ENCODE measurements at places on chromosomes 4 and X.
A peak's percentile ranks its signal among the peaks of the same experiment; 100 is the strongest.

GRCh38 chrX:140724736-140725135, 15.2 kb downstream of the LINC00632 start:
- DNase-seq = no peak

- no peak for DNase-seq
These were observed 18.7 kb downstream of the KDM6A start for GRCh38 chrX:44891642-44892041.

GRCh38 chrX:107506596-107507031, 57.2 kb downstream of the FRMPD3 start:
- DNase-seq = no peak

DNA sequence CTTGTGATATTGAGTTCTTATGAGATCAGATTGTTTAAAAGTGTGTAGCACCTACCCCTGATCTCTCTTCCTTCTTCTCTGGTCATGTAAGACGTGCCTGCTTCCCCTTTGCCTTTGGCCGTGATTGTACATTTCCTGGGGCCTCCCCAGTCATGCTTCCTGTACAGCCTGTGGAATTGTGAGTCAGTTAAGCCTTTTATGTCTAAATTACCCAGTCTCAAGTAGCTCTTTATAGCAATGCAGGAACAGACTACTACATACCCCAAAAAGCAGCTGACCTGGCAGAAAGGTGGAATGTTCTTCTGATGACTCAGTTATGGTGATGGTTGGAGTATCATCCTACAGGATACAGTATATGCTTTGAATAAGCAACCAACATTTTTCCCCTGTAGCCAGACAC, 11.4 kb upstream of the MCUB start:
- peak; percentile 65 for DNase-seq

DNA sequence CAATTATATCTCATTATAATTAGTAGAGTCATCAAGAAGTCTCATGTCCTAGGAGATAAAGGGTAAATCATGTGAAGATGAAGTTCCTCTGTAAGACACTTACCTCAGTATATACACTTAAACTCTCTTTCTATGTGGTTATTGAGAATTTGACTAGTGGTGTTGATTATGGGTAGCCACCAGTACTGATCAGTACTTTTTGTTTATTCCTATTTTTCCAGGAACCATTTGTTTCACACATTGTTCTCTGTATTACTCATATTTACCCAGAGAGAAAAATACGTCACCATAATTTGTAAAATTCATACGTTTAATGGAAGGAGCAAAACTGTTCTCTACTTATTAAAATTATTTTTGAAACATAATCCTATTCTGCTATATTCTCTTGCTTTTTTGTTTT, 55.8 kb upstream of the PRDM8 start:
- peak; percentile 4 for DNase-seq

DNA sequence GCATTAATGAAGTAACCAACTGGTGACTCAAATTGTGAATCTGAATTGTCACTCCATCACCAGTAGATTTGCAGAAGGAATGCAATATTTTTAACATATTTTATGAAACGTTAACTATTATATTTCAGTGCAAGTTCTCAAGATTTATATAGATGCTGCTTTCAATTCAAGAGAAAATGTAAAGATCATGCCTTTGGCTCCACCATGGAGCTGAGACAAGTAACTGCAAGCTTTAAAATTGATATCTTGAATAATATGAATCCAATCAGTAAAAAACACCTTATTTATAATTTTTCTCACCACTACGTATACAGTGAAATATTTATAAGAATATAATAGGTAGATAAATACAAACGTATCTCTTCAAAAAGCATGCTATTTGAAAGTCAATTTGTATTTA, 27.8 kb upstream of the GALNTL6 start:
- DNase-seq = no peak

DNA sequence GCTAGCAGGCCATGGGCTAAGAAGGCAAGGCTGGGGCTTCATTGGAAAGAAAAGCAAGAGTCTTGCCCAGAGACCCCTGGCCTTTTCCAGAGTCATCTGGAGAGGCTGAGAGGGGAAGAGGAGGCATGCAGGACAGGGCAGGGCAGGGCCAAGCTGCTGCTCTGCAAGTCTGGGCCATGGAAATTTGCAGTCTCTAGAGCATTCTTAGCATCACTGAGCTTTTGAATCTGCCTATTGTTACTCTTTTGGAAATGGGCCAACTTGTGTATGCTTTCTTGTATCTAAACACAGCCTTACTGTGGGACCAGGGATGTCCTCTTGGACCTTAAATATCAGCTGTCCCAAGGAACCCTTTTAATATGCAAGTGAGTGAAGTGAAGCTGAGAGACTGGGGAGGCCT, 560.5 kb downstream of the MID1IP1 start:
- no peak for DNase-seq

- DNase-seq = no peak
These were observed 34.2 kb downstream of the FAM193A start for GRCh38 chr4:2570551-2571222.

GRCh38 chr4:14566518-14566917, 435.8 kb upstream of the CPEB2 start:
- DNase-seq = peak; percentile 81

DNA sequence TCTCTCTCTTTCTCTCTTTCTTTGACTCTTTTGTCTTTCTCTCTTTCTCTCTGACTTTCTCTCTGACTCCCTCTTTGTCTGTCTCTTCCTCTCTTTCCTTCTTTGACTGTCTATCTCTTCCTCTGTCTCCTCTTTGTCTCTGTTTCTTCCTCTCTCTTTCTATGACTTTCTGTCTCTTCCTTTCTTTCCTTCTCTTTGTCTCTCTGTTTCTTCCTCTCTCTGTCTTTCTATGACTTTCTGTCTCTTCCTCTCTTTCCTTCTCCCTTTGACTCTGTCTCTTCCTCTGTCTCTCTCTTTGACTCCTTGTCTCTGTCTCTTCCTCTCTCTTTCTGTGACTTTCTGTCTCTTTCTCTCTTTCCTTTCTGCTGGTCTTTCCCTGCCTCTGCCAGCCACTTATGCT, 38.7 kb downstream of the HNRNPD start:
- DNase-seq = no peak

GRCh38 chrX:37454537-37455285, 105.5 kb downstream of the PRRG1 start:
- DNase-seq = peak; percentile 42

DNA sequence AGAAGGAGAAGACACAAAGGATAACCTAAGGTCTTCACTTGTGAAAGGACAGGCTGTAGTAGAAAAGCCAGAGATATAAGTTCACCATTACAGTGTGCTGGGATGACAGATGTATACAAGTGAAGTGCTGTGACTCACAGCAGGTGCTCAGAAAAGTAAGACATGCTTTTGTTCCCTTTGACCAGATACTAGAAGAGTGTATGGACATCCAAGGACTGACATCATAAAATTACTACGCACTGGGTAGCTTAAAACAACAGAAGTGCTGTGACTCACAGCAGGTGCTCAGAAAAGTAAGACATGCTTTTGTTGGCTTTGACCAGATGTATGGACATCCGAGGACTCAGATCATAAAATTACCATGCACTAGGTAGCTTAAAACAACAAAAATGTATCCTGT, 61.6 kb upstream of the BTC start:
- DNase-seq = no peak
